ENCODE measurements at places on chromosomes 4 and X.

- no peak for DNase-seq
Measured at GRCh38 chr4:39029752-39030694, 2.2 kb downstream of the TMEM156 start.

DNA sequence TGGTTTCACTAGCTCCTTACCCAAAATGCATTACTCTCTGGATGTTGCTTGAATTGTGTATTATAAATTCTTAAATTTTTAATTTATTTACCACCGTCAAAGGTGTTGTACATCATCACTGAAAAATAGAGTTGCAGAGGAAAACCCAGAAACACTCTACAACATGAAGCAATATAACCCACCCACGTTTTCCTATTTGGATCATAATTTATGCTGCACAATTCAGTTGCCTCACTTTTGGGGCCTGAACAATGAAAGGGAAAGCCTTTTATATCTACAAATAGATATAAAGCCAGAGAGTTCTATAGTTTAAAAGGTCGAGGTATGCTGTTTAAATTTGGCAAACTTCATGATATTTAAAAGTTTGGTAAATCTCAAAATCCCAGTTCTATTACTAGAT, 115.4 kb downstream of the MGST2 start:
- no peak for DNase-seq

- DNase-seq = no peak
Measured at GRCh38 chrX:27465036-27465435, 1.9 kb upstream of the PPP4R3C start.

GRCh38 chr4:107906458-107907100, 24.8 kb upstream of the CYP2U1 start:
- DNase-seq = no peak

All from Peyer's patch (tissue), 4 donors.